Activated naive CD4-positive, alpha-beta T cell treated with Interleukin-2 at 50 U/mL for 16 hours (primary cell): ENCODE measurements at places on chromosomes 6 and 20.

GRCh38 chr20:24868396-24868927, 80.6 kb upstream of the CST7 start:
- no peak for DNase-seq

DNA sequence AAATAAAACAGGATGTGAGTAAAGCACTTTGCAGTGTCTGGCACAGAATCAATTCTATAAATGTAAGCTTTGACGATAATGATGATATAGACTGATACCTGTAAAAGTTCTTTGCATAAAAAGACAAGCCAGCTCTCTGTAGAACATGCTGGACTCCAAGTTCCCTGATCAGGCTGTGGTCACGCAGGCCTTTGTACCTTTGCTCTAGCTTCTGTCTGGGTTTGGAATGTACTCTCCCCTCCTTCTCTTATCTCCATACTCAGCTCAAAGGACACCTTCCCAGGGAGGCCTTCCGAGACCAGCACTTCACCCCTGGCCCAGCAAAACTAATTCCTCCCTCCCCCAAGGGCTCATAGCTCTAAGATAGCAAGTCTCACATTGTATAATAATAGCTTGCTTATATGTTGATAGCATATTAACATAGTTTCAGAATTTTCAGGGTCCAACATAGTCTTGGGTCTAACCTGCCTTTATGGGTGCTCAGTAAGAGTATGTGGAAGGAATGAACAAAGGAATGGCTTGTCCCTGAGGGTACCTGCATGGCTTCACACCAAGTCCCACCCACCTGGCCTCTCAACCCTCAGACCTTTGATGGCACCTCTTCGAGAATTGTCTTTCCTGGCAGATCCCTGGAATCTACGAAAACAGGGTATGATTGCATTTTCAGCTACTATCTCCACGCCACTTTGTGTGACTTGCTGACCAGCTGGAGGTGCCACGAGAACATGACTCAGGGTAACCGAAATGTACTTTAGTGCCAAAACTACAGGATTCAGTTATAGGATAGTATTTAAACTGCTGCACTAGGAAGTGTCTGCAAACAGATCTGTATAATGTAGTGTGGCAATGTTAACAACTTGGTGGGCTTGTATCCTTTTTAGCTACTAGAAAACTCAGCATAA, 41.7 kb upstream of the PIM1 start:
- DNase-seq: no peak

- DNase-seq: no peak
Observed at GRCh38 chr6:144144996-144145395, 5.3 kb upstream of the STX11 start.

- DNase-seq: peak; percentile 37
Observed at GRCh38 chr20:32203356-32204204, 4.0 kb downstream of the PLAGL2 start.
